MCF 10A (cell line): ENCODE measurements at places on chromosomes 2 and 18. TPM values are rescaled to one million over a fixed set of nuclear protein-coding genes. Genes with fewer than 3 reads are reported as not detected.

Gene PLGLB2
- total RNA-seq, result 1.1 and 1.3 TPM in 2 replicates

Gene KCNIP3
- 9.5 and 15.6 TPM in 2 replicates for total RNA-seq

Gene ELOA2
- total RNA-seq, result not detected in 2 replicates

DNA sequence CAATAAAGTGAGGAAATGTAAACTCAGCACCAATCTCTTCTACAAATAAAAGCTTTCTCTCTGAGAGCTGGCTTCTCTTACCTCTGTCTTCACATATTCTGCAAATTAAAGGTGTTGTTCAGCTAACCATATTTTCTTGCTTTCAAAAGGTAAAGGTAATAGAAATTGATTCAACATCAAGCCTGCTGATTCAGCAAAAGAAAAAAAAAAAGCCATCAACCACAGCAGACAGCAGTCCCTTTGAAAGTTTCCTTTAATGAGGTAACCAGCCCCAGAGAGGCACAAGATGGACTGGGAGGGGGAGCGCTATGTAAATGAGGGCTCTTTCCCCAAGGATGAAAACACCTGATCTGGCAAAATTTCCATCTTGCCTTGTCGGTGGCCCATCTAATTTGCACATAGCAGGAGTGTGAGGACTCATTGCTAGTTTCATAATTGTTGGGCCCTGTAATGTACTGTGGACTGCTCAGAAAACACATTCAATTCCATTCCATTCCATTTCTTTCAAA, 154.9 kb upstream of the SOX11 start:
- no peak overlapping the region for H3K4me3 ChIP-seq
- H3K36me3 ChIP-seq, result no peaks in the 10 kb centered on the region
- no peak for DNase-seq

GRCh38 chr18:79507076-79507545, 111.4 kb downstream of the NFATC1 start:
- H3K27me3 ChIP-seq, result no peaks in the 10 kb centered on the region
- H3K4me1 ChIP-seq, result no peaks in the 10 kb centered on the region
- H3K27ac ChIP-seq, result no peak overlapping the region
- DNase-seq, result no peak
- H3K4me3 ChIP-seq, result no peak overlapping the region
- H3K36me3 ChIP-seq, result no peaks in the 10 kb centered on the region

Gene CRYGC
- total RNA-seq, result not detected in 2 replicates

Gene CNTNAP5
- total RNA-seq, result not detected in 2 replicates

DNA sequence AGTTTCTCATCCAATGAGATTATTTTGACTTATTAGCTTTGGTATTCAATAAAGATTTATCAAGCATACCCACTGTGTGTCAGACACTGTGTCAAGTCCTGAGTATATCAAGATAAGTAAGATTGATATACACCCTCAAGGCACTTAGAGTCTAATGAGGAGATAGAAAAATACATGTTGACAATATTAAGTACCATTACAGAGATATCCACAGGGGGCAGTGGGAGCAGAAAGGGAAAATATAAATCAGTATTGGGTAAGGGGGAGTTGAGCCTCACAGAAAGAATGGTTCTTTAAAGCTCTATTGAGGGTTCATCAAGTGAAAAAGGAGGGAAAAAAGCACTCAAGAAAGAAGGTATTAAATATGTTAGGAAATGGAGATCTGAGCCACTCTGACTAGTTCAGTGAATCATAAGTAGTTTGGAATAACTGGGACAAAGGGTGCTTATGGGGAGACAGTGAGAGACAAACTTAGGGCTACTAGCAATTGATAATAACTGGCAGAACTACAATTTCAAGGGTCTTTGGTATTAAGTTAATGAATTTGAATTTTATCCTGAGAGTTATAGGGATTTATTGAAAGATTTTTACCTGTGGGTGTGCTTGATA, 45.5 kb upstream of the SLC8A1 start:
- H3K27ac ChIP-seq, result no peak overlapping the region
- no peak overlapping the region for H3K4me3 ChIP-seq
- no peaks in the 10 kb centered on the region for H3K4me1 ChIP-seq
- no peaks in the 10 kb centered on the region for H3K36me3 ChIP-seq

Gene GATA6
- 6.7 and 14.0 TPM in 2 replicates for total RNA-seq
